ENCODE measurements at places on chromosomes 16 and 17. TPM values are rescaled to one million over a fixed set of nuclear protein-coding genes. Genes with fewer than 3 reads are reported as not detected.

The ABCA10 gene
- 16.9 TPM for total RNA-seq

The SDR42E1 gene
- under 0.01 TPM for total RNA-seq

The CFAP97D1 gene
- total RNA-seq, result not detected

The USP32 gene
- 45.9 TPM for total RNA-seq

The CNGB1 gene
- total RNA-seq, result not detected

The VWA3A gene
- total RNA-seq, result 1.5 TPM

The OR3A3 gene
- not detected for total RNA-seq

The TPPP3 gene
- 26.6 TPM for total RNA-seq

The GP2 gene
- not detected for total RNA-seq

The OTOA gene
- 0.21 TPM for total RNA-seq

The HS3ST3A1 gene
- not detected for total RNA-seq

The HSF5 gene
- not detected for total RNA-seq

The NXPH3 gene
- total RNA-seq, result 24.3 TPM
